Stimulated activated CD4-positive, alpha-beta T cell treated with anti-CD3 and anti-CD28 coated beads, Interleukin-4, amount 100 ng/mL, for 24 hours (primary cell): ENCODE measurements at places on chromosomes 11 and 22.

GRCh38 chr11:13098616-13099289 is 89.6 kb downstream of the RASSF10 start:
- no peak for DNase-seq

DNA sequence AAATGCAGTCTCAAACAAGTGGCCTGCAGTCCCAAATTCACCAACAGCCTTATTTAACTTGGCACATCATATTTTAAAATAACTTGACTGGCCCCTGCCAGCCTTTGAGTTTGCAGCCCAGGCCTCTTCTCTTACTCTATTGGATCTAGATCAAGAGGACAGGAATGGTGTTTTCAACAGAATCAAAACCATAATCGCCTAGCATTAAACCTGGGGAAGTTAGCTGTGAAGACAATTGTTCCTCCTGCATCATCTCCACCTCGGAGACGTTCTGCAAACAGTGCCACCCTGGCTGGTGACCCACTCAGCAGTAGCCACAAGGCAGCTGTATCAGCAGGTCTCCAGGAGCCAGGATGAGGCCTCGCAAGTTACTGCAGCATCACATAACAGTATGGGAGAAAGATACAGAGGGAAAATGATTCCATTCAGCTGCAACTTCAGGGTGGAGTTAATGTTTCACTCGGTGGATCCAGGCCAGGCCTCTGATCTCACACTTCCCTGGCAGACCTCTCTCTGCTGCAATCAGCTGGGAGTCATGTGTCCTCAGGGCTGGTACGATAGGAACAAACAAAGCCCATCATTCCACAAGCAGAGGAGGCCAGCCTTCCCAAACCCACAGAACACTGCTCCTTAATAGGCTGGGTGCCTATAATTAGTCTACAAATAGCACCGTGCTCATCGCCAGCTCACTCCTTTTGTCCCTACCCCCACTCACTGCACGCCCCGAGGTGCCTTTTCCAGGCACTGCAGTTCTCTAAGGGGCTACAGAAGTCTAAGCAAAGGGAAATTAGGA is 18.6 kb upstream of the SCN2B start:
- no peak for DNase-seq

GRCh38 chr11:32852207-32852606 is 22.5 kb downstream of the PRRG4 start:
- DNase-seq, result no peak

DNA sequence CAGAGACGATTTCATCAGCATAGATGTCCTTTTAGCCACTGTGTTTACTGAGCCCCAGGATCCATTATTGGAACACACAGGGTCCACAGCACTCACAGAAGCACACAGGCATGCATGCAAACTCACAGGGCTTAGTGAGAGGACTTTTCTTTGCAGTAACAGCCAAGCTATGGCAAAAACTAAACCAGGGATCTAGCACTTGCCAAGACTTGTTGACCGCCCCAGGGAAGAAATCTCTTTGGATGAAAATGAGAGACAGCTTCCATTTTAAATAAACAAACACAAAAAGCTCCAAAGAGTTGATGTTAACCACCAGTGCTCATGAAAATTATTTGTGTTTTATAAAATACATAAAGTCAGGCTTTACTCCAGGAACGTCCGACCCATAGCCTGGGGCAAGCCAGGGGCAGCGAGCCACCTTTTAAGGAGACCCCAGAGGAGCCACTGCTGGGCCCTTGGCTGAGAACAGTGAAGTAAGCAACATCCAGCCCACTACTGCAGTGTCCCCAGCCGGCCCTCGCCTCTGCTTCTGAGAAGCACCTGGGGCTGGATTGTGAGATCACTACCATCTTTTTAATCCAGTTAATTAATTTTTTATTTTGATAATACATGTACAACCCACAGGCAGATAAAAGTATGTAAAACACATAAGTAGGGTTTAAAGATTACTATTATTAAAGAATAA is 22.0 kb upstream of the TFIP11 start:
- DNase-seq, result no peak

DNA sequence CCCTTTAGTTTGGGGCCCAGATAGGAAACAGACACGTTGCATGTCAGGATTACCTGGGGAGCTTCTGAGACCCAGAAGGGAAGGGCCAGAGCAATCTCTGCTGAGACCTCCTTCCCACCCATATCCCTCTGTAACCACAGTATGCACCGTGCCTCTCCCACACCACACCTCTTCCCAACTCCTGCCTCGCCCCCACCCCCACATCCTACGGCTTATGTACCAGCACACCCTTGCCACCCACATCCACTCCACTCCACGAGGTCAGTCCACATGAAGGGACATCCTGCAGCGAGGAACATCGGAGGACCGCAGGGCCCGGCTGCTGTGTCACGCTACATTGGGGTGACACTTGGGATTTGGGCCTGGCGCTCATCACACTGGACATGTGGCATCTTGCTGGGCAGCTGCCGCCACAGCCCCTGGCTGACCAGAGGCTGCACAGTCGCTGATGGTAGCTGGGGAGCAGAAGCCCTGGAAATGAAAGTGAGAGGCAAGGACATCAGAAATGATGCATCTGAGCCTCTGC is 118.3 kb upstream of the LMO1 start:
- DNase-seq, result no peak

DNA sequence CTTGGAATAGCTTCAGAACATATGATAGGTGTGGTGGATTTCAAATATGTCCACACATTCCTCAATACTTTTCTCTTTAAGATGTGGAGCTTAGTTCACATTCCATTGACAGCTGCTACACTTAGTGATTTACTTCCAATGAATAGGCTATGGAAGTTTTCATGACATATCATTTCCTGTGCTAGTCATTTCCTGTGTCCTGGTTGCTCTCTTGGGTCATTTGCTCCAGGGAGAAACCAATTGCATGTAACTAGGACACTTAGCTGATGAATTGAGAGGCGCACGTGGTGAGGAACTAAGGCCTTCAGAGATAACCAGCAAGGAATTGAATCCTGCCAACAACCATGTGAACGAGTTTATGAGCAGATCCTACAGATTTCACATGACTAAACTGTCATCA is 120.9 kb downstream of the SLC17A6 start:
- DNase-seq, result no peak

DNA sequence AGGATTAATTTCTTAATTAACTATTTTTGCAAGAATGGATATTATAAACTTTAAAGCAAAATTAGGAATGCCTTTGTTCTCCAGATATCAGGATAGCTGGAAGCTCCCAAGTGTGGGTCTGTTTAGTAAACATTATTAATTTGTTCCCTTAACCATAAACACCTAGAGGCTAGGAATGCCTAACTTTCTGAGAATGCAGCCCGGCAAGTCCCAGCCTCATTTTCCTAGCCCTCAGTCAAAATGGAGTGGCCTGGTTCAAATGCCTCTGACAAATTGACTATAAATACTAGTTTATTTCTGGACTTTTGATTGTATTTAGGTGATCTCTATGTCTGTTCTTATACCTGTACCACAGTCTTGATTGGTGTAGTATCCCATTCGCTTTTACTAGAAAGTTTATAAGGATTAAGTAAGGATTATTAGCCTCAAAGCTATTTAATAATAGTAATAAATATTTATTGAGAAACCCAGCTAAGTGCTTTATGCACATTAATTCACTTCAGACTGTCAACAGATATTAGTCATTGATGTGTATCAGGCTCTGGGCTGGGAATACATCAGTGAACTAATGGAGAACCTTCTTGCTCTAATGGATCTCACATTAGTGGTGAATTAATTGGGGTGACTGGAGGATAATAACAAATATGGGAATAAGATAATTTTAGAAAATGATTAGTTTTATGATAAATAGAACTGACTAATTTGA is 25.8 kb downstream of the PPME1 start:
- DNase-seq, result no peak

GRCh38 chr11:86706338-86707131 is 34.1 kb upstream of the ME3 start:
- DNase-seq, result no peak

- no peak for DNase-seq
These were observed 537.0 kb downstream of the BRD1 start for GRCh38 chr22:49290711-49291110.

DNA sequence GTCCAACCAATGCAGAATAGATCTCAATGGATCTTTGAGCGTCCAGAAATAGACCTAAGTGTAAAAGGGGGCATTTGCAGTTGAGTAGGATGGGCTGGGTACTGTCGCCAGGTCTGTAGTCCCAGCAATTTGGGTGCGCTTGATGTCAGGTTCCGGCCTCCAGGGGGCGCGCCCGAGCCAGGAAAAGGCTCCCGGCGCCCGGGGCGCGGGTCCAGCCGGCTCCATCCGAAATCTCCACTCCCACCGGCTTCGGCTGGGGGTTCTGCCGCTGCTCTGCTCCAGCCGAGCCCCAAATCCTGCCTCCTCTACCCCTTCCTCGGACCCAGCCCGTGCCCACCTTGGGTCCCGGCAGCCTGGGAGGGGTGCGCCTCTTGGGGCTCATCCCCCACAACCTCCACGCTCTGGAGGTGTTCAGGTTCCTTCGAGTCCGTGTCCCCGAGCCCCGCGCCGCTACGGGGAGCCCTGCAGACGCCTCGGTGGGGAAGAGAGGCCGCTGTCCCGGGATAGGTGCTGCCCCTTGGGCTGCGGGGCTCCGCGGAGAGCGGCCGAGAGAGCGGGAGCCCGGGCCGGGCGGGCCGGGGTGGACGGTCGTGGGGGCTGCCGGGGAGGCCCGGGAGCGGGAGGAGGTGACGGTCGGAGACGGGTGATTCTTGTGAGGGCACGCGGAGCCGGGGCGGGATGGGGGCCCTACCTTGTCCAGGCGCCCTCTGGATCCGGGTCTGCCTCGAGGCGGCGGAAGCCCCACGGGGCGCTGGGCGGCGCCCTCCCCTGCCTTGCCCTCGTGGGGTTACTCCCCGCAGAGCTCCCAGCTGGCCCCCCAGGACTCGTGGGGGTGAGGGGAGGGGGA is 13.0 kb upstream of the CYB5R3 start:
- peak; percentile 85 for DNase-seq

DNA sequence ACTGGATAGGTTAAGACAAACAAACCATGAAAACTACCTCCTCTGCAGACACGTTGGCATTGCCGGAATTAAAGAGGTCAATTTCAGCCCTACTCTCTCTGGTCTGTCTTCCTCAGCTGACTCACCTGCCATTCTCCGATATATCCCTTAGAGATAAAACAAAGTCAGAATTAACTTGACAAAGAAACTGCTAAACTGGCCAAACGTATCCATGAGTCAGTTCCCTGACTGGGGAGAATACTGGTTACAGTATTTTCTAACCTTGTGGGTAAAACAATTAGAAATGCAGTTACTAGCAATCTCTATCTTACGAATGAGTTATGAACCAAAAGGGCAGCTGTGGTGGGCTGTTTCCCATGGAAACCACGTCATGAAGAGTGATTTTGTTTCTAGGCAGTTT is 96.2 kb downstream of the RDX start:
- no peak for DNase-seq

- no peak for DNase-seq
These were observed 668.8 kb downstream of the DLG2 start for GRCh38 chr11:84958295-84958694.

DNA sequence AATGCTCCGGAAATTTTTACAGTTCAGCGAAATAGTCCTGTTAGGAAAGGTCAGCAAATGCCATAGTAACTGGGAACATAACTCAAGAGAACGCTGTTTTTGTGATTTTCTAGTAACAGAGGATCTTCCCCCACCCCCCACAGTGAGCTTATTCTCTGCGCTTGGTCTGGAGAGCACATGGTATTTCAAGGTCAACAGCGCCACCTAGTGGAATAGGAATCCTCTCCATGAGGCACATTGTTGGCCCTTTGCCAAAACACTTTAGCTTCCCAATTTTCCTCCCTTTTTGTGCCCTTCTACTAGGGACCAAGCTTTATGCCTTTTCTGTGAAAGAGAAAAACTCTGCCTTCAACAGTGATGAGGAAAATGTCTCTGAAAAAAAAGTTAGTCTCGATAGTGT is 13.2 kb upstream of the OR4C12 start:
- peak; percentile 23 for DNase-seq

DNA sequence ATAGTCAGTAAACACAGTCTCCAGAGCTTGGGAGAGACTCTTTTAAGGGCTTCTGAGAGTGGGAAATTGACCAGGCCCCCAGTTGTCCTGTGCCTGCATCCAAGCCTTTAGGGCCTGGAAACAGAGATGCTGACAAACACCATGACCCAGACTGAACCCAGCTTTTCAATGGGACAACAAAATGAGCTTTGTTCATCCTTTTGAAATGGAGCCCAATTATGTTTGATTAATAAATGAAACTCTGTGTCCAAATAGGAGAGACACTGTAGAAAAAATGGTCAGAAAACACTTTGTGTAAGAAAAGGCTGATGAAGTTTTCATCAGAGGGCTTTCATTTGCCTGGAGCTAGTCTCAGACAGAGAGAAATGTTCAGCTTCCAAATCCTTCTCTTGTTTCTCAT is 146.0 kb downstream of the RRAS2 start:
- DNase-seq, result no peak

- DNase-seq, result peak; percentile 79
These were observed 3.6 kb downstream of the AHNAK start for GRCh38 chr11:62542750-62543567.

- no peak for DNase-seq
These were observed 53.6 kb downstream of the DDX10 start for GRCh38 chr11:108718466-108718865.

DNA sequence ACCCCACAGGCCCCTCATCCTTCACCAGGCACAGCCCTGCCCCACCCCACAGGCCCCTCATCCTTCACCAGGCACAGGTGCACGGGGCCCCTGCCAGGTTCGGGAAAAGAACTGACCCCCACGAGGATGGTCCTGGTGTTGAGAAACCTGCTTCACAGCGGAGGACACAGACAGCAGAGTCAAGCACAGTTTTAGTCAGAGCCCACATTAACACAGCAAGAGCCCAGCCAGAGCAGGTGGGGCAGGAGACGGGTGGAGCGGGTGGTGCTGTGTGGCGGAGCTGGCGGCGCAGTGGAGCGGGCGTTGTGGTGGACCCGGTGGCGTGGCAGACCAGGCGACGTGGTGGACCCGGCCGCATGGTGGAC is 1085.5 kb downstream of the BRD1 start:
- no peak for DNase-seq

DNA sequence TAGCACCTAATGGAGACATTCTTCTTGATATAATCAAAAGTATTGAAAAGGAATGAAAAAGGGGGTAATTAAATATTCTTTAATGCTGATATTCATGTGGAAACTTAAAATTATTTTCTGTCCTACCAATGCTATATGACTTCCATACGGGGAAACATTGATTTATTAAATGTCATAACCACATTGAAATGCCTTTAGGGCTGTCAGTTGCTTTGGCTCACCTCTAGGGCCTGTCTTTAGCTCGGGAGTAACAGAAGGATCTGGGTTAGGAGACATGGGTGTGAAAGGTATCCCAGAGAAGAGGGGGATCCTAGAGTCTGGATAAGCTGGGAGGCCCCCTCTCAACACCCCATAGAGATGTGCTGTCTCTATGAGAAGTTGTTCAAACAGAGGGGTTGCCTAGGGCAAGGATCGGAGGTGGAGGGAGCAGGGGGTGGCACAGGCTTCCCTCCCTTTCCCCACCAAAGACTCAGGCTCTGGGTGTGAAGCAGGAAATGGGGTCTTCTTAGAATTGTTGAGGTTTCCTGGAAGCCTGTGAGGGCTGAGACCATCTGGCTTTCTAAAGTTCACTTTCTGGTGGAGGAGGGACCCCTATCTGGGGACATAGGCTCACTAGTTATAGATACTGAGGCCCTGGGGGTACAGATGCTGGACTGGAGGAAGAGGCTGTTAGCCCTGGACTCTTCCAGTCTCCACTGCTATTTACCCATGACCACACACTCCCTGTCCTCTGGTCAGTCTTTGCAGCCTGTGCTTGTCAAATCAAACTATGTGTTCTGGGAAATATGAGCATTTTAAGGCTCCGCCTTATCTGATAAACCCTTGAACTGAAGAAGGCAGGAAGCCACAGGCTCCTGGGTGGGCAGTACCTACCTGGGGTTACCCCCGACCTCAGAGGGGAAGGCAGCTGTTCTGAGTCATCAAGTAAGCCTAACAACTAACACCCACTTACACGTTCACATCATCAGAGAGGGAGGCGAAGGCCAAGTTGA is 55.8 kb upstream of the RRAS2 start:
- peak; percentile 78 for DNase-seq
